GM12891 (cell line): ENCODE measurements at places on chromosomes 6 and 20.

- no peak for DNase-seq
Measured at GRCh38 chr6:52341561-52342260, 20.2 kb upstream of the PAQR8 start.

DNA sequence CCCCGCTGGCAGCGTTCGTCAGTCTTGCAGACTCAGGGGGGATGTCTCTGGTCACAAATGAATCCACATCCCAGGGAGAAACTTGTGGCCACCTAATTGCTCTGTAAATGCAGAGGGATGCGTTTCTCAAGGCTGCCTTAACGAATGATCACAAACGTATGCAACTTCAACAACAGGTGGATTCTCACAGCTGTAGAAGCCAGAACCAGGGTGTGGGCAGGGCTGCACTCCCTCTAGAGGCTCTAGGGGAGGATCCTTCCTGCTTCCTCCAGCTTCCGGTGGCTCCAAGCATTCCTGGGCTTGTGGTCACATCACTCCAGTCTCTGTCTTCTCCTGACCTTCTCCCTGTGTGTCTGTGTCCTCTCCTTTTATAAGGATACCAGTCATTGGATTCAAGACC lies 3.3 kb upstream of the TAF4 start:
- DNase-seq, result no peak

GRCh38 chr6:167698540-167698939 lies 128.2 kb upstream of the AFDN start:
- no peak for DNase-seq

- DNase-seq, result no peak
Measured at GRCh38 chr6:36906539-36907325, 21.0 kb downstream of the C6orf89 start.

- no peak for DNase-seq
Measured at GRCh38 chr6:74733830-74734620, 471.8 kb downstream of the COL12A1 start.

GRCh38 chr6:105382496-105382895 lies 20.4 kb downstream of the PREP start:
- no peak for DNase-seq

DNA sequence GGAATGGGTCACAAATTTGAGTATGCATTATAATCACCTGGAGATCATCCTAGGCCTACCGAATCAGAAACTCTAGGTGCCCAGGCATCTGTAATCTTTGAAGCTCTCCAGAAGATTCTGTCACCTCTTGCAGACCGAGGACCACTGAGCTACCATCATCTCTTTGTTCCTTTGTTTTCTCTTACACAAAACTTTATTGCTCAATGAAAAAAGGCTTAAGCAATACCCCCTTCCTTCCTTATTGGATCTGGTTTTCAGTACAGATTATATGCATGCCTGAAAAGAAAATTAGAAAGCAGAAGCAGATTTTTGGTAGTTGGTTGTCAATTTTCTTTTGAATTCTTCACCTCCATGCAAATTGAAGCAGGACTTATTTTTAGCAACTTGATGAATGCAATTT lies 31.3 kb downstream of the STX11 start:
- DNase-seq, result no peak

- DNase-seq, result no peak
Measured at GRCh38 chr20:14418376-14418775, 81.0 kb upstream of the FLRT3 start.

GRCh38 chr20:2381303-2381702 lies 602 bp downstream of the TGM6 start:
- no peak for DNase-seq
